ENCODE measurements at places on chromosomes 7 and 10.
A peak's percentile ranks its signal among the peaks of the same experiment; 100 is the strongest.

- no peak for DNase-seq
Observed at GRCh38 chr7:6071406-6071805, 40.2 kb downstream of the ANKRD61 start.

- no peak for DNase-seq
Observed at GRCh38 chr10:43842496-43842895, 193.8 kb upstream of the ZNF32 start.

- no peak for DNase-seq
Observed at GRCh38 chr10:121002586-121003205, 151.5 kb downstream of the WDR11 start.

- DNase-seq, result no peak
Observed at GRCh38 chr10:11135709-11136108, 118.0 kb downstream of the CELF2 start.

DNA sequence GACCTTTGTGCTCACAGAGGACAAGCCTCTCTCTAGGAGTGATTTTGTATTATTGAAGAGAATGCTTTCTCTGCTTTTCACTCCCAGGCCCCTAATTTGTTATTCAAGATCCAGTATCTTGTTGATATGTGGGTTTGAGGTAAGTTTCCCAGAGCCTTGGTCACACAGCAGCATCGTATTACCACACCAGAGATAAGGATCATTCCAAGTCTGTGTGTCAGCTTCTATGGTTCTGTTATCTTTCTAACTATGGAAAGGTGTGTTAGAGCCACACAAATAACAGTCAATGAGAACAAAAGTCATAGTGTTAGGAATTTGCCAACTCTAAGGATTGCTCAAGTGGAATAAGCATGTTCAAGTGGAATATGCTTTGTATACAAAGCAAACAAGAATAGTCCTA is 1208.3 kb downstream of the GATA3 start:
- DNase-seq, result no peak

- DNase-seq, result no peak
Observed at GRCh38 chr7:31362401-31362800, 21.9 kb upstream of the NEUROD6 start.

GRCh38 chr10:18293536-18294510 is 153.6 kb downstream of the CACNB2 start:
- no peak for DNase-seq

- DNase-seq, result no peak
Observed at GRCh38 chr7:94188350-94188749, 184.2 kb upstream of the BET1 start.

DNA sequence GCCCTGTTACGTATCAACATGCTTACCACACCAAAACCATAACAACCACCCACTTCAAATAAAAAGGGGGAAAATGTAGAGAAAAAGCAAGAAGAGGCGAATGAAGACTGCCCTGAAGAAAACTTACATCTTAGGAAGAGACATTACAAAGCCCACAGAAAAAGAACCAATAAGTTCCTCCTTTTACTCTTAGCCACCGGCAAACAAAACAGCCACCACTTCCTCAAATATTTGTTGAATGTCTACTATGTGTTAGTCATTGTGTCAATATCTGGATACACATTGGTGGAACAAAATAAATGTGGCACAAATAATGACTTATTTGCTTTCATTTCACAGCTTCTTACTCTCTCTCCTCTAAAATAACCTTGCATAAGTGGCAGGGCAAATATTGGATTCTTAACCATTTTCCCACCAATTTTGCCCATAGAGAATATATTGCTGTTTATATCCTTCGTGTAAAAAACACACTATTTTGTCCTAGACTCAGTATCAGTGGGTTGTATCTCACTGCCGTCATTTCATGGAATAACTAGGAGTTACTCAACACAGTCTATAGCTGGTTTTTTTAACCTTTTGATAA is 106.8 kb downstream of the ANK3 start:
- DNase-seq, result peak; percentile 18

GRCh38 chr10:53209944-53210611 is 437.5 kb upstream of the MBL2 start:
- DNase-seq, result no peak

- no peak for DNase-seq
Observed at GRCh38 chr10:86583983-86584382, 62.4 kb upstream of the WAPL start.

- DNase-seq, result no peak
Observed at GRCh38 chr10:53894145-53894544, 906.9 kb downstream of the PCDH15 start.

GRCh38 chr7:153616711-153617325 is 435.4 kb upstream of the DPP6 start:
- DNase-seq, result peak; percentile 43

- no peak for DNase-seq
Observed at GRCh38 chr10:132516771-132517725, 20.5 kb upstream of the INPP5A start.

DNA sequence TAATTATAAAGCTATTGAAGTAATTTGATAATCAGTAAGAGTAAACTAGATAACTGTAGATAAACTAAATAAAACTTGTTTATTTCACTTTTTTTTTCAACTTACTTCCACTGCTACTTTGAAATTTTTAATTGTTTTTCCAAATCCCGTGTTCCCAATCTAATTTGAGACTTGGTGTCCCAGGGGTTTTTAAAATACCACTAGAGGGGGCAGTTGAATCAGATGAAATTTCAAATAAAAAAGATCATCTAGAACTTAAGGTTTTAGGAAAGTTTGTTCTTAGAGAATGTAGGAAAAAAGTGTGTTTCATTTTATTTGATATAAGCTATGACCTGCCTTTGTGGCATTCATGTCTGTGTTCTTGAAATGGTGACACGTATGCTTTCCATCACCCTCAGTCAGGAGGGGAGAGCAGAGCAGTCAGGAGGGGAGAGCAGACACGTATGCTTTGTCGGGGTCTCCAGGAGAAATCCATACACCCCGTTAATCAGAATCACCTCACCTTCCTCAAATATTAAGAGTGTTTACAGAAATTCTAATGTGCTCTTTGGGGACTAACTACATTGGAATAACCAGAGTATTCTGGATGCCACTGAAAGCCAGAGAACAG is 49.9 kb downstream of the C10orf67 start:
- no peak for DNase-seq

- no peak for DNase-seq
Observed at GRCh38 chr7:11830582-11831155, 1.3 kb downstream of the THSD7A start.

GRCh38 chr10:99621454-99622251 is 1.4 kb upstream of the SLC25A28 start:
- no peak for DNase-seq

- DNase-seq, result no peak
Observed at GRCh38 chr7:110017405-110017804, 1073.5 kb upstream of the LRRN3 start.

GRCh38 chr10:36779238-36779846 is 346.1 kb upstream of the ANKRD30A start:
- DNase-seq, result no peak

GRCh38 chr10:31099094-31099493 is 67.4 kb upstream of the ZNF438 start:
- DNase-seq, result no peak

DNA sequence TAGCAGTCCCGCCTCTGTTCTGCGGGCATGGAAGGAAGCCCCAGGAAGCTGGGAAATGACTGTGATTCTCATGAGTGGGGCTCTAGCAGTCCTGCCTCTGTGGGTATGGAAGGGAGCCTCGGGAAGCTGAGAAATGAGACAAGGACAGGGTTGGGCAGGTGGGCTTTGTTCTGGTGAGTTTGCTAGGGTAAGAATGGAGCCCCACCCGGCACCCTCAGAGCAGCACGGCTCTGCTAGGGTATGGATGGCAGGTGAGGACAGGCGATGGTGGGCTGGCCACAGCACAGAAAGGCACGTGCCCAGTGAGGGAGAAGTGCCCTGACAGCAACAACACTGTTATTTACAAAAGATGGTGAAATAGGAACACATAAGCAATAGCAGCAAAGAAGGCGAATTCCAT is 39.6 kb downstream of the SVIL start:
- no peak for DNase-seq

GRCh38 chr7:127478461-127478860 is 86.0 kb upstream of the ZNF800 start:
- DNase-seq, result no peak

DNA sequence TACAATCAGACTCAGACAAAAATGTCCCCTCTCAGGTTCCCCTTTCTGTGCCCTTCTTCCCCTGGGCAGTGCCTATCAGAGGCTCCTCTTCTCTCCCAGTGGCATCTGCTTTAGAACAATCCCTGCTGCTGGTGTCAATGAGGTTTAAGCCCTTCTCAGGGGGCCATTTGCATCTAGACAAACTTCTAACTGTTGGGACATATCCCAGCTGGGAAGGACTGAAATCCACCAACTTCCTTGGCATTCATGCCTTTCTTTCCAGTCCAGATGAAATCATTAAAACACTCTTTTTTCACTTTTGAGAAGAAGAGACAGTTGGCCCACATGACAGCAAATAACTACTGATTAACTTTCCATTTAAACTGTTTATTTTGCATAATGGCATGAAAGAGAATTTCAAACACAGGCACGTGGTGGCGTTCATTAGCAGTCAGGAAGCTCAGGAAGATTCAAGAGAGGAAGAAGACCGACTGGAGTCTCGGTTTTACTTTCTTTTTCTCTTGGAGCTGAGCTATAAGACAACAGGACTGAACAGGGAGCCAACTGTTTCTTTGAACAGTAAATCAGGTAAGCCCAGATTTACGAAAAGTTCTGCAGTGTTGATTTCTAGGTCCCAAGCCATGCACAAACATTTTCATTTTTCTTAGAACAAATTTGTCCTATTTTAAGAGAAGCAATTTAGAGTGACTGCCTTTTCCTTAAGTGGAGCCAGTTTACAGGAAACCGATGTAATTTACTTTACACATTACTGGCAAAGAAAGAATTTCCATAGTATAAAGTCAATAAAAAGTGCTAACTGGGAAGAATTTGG is at the start of gene GIMAP2:
Gene GIMAP2 (plus strand): TSS at position 488 of the 811 bp plus-strand sequence. CDS start 1,354 bp downstream, outside the sequence.
- no peak for DNase-seq

DNA sequence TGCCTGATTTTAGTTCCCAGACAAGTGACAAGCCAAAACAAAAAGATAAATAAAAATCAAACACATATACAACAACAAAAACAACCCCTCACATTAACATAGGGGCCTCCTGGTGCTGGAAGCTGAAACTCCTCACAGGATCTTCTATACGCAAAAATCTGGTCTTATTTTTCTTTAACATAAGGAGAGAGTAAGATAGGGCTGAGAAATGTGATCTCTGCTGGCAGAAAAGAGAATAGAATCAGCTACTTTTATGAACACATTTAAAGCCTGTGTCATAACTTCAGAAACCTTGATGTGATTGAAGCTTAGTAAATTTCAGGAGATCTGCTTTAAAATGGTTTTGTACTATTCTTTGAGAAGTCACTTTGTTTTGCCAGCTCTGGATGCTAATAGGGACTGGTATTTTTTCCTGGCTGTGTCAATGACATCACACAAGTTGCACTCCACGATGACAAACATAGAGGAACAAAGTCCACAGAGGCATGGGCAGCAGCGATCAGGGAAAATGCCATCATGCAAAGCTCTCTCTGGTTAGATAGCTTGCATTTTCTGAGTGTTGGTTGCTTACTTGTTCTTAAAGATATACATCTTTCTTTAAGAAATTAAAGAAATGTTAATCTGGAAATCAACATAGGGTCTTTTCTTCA is 176.6 kb upstream of the SP4 start:
- no peak for DNase-seq

DNA sequence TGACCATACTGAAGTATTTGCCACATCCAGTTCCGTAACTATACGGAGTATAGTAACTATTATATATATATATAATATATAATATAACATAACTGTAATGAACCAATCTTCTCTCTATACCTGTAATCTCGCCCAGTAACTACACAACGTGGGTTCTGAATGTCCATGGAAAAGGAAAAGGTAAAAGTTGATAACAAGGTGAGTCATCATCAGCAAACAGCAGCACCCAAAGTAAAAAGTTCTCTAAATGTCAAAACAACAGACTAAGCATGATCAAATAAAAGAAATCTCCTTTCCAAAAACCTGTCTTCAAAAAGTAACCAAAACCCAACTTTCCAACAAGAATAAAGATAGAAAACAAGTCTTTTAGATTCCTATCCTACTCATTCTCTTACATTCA is 42.8 kb downstream of the ELAPOR2 start:
- DNase-seq, result no peak

DNA sequence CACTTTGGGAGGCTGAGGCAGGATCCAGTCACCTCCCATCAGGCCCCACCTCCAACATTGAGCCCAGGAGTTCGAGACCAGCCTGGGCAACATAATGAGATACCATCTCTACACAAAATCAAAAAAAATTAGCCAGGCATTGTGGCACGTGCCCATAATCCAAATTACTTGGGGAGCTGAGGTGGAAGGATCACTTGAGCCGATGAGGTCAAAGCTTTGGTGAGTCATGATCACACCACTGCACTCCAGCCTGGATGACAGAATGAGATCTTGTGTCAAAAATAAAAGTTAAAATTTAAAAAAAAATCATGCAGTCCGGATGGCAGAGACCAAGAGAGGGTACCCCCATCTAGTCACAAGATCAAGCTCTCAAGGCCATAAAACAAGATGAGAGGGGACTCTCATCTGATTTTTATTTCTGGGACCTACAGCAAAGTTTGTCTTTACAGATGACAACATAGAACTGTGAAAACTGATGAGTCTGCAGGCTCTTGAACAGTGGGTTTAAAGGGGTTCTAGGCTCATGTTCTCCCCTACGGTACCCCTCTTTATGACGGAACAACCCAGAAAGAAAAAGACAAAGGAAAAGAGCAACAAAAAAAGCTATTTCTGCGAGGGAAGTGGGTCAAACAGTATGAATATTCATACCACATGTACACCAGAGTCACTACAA is 28.9 kb upstream of the CREB3L2 start:
- no peak for DNase-seq

GRCh38 chr7:13278020-13278419 is 590.6 kb downstream of the ARL4A start:
- no peak for DNase-seq

- DNase-seq, result no peak
Observed at GRCh38 chr10:102175415-102175814, 23.2 kb downstream of the NOLC1 start.

DNA sequence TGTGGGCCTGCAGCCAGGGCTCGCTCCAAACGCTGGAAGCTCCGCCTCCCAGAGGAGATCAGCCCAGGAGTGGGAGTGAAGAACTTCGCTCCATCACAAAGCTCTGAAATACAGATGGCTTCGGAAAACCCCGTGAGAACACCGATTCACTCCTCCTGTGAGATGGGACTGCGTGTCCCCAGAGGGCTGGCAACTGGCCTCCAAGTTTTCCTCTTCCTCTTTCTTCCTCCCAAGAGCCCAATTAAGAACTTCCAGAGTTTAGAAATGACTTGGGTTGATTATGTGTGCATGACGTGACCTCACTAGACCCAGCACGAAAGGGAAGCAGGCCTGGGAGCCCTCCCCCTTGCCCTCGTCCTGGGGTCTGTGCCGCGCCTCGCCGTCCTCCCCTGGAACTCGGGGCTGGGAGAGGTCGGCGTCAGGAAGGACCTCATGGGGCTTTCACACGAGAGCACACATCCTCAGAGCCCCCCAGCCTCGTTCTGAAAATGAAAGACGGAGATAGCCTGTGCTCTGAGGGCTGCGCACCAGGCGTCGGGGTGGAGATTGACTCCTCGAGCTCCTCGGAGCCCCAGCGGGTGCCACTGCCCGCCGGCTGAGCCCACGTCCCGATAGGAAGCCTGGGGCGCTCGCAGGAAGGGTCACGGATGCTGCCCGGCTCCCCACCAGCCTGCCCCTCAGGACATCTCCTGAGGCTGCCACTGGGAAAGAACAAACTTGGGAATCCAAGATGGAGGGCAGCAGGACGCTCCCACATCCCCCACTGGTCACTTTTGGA is 37.8 kb downstream of the PTPRN2 start:
- DNase-seq, result no peak
